Activated CD4-positive, alpha-beta T cell treated with anti-CD3 and anti-CD28 coated beads for 4 hours (primary cell): ENCODE measurements at places on chromosomes 3 and 15.
A peak's percentile ranks its signal among the peaks of the same experiment; 100 is the strongest.

- DNase-seq, result no peak
Measured at GRCh38 chr15:81375461-81375860, 1.4 kb upstream of the TMC3 start.

GRCh38 chr3:5297895-5298294, 110.4 kb downstream of the EDEM1 start:
- no peak for DNase-seq

DNA sequence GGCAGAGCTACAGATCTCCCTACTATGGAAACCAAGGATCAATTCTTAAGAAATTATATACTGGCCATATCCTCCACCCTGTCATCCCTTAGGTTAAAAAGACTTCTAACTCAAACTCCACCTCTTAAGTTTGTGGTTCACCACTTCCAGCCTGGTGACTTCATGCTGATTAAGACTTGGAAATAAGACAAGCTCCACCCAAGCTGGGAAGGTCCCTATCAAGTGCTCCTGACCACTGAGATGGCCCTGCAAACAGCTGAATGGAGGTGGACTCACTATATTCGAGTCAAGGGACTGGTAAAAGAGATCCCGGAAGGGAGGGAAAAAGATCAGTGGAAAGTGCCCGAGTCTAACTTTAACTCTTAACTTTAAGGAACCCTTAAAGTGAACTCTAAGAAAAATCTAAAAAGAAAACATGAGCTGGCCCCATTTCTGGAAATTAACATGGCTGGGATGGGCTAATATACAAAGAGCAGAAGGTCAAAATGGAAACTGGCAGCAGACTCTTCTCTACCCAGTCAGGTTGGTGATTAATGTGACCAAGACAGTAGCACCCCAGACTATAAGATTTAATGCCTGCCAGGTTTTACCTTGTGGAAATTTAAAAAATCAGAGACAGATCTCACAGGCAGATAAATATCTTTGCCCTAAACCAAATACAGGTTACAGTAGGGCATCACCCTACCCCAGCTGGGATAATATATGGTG, 43.9 kb downstream of the PPCDC start:
- peak; percentile 14 for DNase-seq

- DNase-seq, result peak; percentile 0
Measured at GRCh38 chr15:48177383-48177765, 721 bp downstream of the MYEF2 start.

DNA sequence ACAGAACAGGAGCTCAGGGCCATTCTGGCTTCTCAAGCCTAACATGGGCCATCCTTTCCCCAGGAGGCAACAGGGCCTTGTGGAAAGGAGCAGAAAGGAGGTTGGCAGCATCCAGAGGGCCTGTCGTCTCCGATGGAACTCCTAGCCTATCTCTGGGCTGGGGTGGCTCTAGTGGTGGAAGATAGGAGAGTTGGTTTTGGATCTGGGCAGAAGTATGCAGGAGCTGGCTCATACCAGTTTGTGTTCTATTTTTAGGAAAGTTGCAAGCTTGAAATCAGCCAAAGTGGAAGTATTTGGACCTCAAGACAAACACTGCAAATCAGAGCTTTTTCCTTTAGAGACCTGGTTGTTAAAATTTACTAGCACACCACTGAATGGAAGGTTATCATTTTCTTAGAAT, 35.4 kb upstream of the XCR1 start:
- no peak for DNase-seq

DNA sequence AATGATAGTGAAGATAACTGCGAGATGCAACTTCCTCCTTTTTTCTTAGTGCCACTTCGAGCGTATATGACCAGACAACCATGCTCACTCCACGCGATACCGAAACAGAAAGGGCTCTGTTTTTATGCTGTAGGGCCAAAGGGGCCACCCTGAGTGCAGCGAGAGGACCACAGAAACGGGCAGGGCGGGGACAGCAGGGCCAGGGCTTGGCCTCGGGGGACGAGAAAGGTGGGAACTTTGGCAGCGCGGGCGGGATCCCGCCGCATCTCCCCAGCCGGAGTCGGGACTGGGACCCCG, 483 bp downstream of the VPS13C start:
- peak; percentile 56 for DNase-seq

GRCh38 chr3:9499455-9500107, 54.0 kb downstream of the LHFPL4 start:
- no peak for DNase-seq

DNA sequence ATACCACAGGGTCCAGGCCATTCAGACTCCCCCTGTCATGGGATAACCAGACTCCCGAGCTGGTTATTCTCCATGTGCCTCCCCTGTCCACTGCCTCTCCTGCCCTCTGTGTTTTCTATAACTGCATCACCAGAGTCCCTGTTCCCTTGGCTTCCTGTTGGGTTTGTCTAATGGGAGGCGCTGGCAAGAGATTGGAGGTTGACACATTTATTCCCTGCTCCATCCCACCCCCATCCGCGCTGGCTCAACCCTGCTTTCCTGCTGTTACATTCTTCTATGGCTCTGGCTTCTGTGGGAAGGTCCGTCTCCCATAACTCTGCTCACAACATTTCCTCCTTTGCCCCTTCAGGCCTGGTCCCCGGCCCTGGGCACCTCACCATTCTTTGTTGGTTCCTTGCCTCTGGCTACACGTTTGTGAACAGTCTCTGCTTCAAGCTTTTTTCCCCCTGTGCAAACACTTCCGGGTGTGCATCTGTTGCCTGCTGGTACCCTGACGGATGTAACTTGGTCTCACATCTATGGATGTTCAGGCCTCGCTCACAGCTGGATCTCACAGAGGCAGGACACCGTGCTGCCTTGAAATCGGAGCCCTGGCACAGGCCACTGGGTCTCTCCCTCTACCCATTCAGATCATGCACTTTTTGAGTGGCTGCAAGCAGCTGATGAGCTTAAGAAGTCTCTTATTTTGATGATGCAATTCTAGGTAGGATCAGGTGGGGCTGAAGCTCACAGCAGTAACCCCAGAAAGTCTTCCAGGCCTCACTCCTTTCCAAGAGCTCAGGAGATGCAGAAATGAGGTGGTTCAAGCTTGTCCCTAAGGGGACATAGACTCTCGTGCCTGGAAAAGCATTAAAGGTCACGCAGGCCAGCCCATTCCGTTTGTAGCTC, 68.6 kb upstream of the ATP13A3 start:
- DNase-seq, result no peak

GRCh38 chr3:159149633-159150032, 347.8 kb downstream of the MFSD1 start:
- DNase-seq, result no peak

- no peak for DNase-seq
Measured at GRCh38 chr3:152148579-152148978, 120.2 kb upstream of the MBNL1 start.

DNA sequence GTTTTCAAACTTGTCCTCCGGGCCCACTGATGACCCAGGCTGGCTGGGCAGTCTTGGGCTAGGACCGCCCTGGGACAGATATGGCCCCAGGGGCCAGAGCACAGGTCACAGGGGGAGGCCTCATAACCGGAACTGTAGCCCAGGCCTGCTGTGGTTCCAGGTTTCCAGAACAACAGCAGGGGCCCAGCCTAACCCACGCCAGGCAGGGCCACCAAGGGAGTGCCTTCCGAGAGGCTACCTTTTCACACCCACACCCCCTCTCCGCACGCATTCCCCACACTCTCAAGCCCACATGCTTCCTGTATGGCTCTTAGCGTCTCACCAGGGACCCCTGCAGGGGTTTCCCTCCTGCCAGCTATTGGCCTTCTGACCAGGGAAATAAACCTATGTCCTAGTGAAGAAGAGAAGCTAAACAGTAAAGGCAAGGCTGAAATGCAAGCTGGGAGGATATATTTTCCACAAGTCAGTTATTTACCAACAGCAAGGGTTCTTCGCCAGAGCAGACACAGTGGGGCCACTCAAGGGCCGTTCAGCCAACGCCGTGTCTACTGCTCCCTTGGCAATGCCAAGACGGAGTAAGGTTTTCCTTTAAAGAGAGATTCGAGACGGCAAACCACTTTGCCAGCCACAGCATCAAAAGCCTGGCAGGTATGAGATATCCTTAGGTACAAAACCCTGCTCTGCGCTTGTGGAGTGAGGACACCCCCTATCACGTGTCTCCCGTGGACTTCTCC, 135.1 kb downstream of the ATP10A start:
- no peak for DNase-seq

GRCh38 chr3:69338911-69339310, 47.0 kb downstream of the FRMD4B start:
- DNase-seq, result no peak

DNA sequence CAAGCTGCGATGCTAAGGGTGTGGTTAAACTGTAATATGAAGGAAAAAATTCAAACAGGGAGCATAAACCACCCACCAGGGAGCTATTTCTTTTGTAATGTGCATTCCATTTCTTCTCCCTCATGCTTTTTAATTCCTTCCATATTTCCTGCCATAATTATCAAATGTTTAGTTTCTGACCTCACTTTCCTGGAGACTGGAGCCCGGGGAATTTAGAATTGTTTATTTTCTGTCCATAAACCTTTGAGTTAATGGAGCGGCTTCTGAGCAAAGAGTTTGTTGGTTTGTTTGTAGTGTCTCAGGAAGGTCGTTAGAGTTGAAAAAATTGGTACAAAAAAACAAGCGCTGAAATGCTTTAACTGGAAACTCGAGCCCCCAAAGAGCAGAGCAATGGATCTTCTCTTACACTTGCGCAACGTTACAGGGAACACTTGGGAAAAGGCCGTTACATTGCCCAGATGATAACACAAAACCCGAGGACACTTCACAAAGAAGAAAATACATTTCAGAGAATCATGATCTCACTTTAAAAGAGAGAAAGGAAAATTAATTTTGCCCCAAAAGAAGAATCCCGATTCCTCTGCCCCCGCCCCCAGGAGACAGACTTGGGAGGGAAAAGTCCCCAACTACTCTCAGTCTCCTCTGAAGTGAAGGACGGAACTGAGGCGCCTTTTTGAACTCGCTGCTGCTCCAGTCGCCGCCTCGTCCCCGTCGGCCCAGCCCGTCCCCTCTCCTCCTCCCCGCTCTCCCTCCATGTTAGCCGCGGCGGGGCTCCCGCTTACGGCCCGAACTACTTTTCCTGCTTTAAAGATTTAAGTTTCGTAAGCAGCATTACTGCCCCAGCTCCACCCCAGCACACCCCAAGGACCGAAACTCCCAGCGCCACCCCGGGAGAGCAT, 842 bp downstream of the FSTL1 start:
- no peak for DNase-seq

GRCh38 chr15:42144841-42145375, 11.5 kb downstream of the PLA2G4F start:
- no peak for DNase-seq

GRCh38 chr15:94793641-94794040, 562.3 kb downstream of the MCTP2 start:
- no peak for DNase-seq

- no peak for DNase-seq
Measured at GRCh38 chr3:51675201-51675611, 4.2 kb downstream of the TEX264 start.

DNA sequence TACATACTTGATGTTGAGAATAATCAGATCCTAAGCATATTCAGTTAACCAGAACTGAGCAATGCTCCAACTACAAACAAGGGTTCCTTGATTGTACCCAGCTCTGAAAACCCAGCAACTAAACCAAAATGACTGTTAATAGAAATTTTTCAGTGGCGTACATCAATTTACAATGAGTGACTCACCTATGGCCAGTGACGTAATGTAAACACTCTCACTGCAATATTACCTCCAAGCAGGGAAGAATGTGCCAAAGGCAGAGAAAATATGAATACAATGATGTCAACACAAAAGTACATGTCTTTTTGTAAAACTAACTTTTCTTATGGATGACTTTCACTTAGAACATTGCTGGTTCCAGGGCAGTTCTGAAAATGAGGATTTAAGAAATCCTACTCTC, 611.3 kb downstream of the EDEM1 start:
- DNase-seq, result no peak

DNA sequence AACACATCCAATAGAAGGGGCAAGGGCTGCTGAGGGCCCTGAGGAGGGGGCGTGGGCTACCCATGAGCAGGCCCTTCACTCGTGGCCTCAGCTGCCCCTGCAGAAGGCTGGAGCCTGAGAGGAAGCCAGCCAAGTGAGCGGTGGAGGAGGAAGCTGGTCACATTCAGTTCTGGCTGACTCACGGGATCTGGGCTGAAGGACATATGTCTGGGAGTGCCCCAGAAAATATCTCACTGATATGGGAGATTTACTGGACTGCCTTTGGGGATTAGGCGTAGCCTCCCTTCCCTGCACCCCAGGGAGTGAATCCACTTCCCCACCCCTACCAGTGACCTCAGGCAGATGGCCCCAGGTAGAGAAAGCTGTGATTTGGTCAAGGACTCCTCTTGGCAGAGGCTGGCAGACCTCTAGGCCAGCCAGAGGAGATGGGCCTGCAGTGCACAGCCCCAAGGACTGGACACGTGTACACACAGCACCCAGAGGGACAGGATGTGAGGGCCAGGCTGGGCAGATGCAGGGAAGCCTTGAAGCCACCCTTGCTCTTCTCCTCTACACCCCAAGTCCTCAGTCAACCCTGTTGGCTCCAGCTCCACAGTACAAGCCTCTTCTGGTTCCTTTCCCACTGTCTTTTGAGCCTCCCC, 14.2 kb upstream of the ANKDD1A start:
- DNase-seq, result no peak

GRCh38 chr15:79815468-79815867, 81.3 kb downstream of the MTHFS start:
- DNase-seq, result no peak

DNA sequence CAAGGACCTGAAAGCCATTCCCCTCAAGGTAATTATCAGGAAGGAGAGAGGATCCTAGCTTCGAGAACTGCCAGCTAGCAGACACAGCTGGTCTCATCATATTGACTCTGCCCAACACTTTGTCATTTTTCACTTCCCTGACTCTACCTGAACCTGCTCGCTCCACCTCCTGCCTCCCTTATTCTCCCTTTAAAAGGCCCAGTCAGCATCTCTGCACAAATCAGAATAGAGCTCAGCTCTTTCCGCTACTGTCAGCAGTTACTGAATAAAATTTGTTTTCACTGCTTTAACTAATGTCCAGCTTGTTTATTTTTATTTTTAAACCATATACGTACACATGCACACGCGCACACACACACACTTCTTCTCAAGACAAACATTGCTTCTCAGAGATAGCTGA, 57.2 kb upstream of the MCF2L2 start:
- no peak for DNase-seq

DNA sequence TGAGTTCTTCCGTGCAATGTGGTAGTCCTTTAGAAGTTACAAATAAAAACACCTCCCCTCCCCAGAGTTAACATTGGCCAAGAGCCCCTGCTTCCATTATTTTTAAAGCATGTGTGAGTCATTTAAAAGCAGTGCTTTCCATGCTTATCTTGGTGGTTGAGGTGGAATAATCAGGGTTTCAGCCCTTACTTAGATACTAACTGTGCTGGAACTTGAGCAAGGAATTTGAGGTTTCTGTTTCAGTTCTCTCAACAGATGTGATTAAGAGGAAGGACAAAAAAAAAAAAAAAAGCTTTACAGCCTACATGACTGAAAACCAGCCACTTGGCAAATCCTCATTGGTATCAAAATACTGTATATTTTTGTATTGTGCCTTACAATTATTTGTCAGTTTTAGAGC, 64.5 kb downstream of the CGNL1 start:
- DNase-seq, result no peak

GRCh38 chr15:70923311-70924080, 30.9 kb downstream of the LRRC49 start:
- DNase-seq, result no peak
